Activated CD4-positive, CD25-positive, alpha-beta regulatory T cell (primary cell): ENCODE measurements at places on chromosomes 12 and 14.

DNA sequence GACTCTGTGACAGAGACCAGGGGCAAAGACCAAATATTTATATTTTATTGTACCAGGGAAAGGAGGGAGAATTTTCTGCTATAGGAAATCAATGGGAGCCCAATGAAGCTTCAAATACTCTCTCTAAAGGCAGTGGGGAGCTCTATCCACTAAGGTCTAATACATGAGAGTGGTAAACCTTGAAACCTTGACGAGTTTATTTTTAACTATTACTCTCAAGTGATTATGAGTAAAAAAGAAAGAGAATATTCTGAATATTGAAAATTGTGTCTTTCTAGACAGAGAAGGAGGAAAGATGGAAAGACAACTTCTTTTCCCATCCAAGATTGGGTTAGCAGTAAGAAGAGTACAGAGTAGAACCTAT is 1722.1 kb upstream of the SEL1L start:
- DNase-seq, result no peak

DNA sequence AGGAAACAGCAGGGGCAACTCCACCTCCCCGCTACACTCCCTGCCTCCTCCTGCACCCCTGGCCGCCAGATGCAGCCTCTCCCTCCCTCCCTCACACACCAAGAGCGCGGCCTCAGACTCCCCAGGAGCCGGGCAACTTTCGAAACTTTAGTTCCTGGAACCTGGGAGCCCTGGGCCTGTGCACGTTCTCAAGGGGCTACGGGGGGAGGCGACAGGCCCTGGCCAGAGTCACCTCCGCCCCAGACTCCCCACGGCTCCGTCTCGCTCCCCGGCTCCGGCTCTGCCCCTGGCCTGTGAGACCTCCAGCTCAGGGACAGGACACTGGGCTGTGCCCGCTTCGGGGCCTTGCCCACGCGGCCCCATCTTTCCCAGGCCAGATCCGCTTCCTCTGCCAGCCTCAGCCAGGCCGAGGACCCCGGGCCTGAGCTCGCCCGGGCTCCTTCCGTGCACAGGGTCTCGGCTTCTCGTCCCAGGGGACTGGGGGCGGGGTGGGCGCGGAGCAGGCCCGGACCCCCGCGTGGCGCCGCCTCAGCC is 5.5 kb downstream of the AMN start:
- no peak for DNase-seq

DNA sequence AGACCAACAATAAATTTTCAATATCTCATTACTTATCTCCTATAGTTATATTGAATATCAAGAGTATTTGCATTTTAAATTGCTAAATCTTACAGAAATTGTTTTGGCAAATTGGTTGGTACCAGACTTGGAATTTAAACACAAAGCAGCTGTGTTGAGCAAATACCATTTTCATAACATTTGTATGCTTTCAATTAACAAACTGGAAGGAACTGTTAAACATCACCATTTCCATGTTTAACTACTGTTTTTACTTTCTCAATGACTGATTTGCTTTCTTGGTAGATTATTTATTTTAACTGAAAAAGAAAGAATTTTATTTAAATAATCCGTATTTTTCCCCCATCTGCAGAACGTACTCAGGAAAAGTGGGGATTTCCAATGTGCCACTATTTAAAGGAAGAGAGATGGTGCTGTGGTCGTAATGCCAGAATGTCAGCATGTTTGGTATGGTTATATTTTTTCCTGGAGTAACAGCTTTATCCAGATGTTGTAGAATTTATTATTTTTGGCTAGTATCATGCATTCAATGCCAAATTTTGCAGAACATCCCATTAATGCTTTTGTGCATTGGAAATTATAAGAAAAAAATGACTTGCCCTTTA is 72.3 kb downstream of the METTL25 start:
- DNase-seq, result no peak

GRCh38 chr12:132185705-132186104 is 41.4 kb downstream of the NOC4L start:
- DNase-seq, result no peak

DNA sequence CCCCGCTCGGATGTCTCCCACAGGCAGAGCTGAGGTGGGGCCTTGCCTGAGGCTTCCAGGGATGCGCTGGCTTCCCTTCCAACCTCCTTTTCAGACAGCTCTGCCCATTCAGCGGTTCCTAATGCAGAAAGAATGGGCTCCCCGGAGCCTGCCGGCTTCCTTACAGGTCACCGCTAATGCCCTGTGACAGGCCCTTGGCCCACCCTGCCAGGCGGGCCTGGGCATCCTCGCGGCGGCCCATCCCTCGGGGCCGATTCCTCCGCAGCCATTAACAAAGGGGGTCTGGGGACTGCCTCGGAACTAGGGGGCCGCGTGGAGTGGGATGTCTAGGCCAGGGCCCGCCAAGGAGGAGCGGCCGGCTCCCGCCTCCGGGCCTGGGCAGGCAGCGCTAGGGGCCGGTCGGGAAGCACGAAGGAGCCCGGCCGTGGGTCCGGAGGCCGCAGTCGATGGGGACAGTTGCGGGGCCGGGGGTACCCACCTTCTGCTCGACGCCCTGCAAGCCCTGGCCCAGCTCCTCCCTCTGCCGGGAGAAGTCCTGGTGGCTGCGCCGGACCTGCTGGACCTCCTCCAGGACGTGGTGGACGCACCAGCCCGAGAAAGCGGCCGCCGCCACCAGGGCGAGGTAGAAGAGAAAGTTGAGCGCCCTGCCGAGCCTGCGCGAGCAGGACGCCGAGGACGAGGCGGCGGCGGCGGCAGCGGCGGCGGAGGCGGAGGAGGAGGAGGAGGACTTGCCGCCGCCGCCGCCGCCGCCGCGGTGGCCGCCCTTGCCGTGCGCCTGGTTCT is 738 bp downstream of the CKAP4 start:
- DNase-seq, result peak; percentile 51

- no peak for DNase-seq
Observed at GRCh38 chr12:91172096-91172495, 10.5 kb downstream of the DCN start.

DNA sequence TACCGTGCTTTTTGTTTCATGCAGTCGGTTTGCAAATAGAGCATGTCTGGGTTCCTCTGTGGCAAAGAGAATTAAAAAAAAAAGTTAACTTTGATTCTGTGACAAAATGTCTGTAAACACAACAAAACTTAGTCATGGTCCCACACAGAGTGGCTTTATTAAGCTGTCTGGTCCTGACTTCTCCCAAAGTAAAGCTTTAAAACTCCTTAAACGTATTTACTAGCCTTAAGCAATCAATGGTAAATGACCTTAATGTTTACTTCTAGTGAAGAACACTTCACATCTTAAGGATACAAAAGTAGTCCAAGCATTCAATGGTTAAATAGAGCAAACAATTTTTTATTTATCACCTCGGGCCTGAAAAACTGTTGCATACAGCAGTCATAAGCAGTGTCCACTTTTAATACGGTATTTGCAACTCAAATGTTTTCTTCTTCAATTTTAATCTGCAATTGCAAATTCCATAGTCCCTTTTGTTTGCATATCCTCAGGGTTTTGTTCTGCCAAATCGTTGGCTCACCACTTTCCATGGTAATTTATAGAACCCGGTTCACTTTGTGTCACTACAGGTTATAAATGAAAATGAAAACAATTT is 453.0 kb upstream of the MIS18BP1 start:
- DNase-seq, result no peak

DNA sequence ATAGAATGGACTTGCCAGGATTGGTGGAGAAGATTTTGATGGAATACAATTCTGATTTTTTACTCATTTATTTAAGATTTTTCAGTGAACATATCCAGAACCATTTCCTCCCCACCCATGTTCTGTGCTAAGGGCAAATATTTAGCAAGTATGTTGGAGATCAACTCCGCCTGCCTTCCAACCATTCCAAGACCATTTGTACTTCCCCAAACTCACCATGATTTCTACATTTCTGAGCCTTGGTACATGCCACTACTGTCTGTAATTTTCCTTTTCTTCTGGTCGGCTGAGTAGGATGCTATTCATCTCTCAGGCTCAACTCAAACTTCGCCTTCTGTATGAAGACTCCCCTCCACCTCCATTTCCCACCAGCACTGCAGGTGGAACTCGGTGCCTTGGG is 150.6 kb downstream of the NTF3 start:
- DNase-seq, result no peak

DNA sequence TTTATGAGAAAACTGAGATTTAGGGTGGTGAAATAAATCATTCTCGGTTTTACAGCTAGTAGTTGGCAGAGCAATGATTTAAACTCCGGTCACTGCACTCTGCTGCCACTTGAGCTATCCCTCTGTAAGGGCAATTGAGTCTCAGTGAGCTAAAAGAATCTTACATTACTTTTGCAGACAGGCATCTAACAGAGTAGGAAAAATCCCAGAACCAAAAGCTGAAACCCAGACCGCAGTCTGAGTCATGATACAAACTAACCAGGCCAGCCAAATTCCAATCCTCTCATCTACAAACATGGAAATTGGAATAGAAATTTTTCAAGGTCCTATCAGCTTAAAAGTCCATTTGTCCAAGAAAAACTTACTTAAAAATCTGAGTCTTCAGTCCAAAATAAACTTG is 73.7 kb downstream of the ANKS1B start:
- no peak for DNase-seq

DNA sequence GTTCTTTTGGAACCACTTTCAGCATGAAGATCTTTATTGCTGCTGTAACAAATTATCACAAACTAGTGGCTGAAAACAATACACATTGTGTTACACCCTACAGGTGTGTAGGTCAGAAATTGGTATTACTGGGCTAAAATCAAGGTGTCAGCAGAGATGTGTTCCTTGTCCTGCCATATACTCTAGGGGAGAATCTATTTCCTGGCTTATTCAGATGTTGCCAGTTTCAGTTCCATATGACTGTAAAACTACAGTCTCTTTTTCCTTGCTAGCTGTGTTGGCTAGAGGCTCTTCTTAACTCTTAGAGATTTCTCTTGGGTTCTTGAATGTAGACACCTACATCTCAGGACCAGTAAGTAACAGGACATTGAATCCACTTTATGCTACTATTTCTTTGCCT is 215.6 kb upstream of the PPFIA2 start:
- DNase-seq, result no peak

DNA sequence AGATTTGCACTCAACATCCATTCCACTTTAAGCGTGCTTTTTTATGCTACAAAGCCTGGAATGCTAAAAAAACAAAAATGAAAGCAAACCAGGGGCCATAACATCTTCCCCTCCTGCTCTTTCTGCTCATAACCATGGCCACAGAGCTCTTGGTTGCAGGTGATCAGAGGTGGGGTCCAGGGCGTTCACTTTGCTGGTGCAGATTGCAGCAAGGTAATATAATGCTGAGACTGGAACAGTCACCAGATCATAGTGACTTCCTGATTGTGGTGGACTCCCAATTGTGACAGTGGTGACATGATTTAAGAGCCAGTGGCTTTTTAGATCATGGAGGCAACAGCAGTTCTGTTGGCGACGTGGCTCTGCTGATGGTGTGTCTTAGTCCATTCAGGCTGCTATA is 115.0 kb upstream of the CPM start:
- DNase-seq, result no peak
